ENCODE measurements at places on chromosomes 11 and 22. TPM values are rescaled to one million over a fixed set of nuclear protein-coding genes. Genes with fewer than 3 reads are reported as not detected.

Gene MS4A4A
- not detected for total RNA-seq

Gene CRKL
- total RNA-seq: 56.0 TPM

Gene SYVN1
- 57.1 TPM for total RNA-seq

Gene RTN3
- 117 TPM for total RNA-seq

Gene MAJIN
- not detected for total RNA-seq

Gene OR2D2
- not detected for total RNA-seq

Gene OR8U1
- total RNA-seq: not detected

Gene GLYATL2
- 0.24 TPM for total RNA-seq

Gene OR8G1
- not detected for total RNA-seq

Gene BACE1
- 75.0 TPM for total RNA-seq

Gene CAVIN3
- total RNA-seq: 30.7 TPM

DNA sequence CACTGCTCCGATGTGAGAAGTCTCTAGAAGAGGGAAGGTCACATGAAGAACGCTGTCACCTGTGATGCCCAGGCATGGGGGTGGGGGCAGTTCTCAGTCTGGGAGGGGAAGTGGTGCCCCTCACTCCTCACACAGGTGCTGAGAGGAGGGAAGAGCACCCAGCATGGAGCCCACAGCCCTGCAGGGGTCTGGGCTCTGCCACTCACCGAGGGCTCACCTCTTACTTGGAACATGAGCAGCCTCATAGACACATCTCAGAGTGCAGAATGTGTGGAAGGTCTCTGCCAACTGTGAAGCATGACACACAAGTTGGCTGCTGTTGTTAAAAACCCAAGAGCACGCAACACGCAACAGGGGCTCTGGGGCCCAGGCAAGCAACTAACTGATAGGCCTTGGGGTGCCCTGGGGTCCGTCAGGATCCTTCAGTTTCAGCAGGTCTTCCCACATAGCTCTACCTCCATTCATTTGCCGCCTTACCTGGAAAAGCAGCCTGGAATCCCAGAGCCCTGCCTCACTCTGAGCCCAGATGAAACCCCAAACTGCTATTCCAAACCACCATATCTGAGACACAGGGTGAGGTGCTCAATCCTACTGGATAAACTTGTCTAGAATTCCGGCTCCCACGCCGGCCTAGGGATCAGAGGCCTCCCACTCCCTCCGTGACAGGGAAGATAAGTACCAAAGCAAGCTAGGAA is 17.5 kb upstream of the TMPRSS4 start:
- no peak for DNase-seq

GRCh38 chr22:45344334-45344733 is 34.6 kb downstream of the FAM118A start:
- DNase-seq: no peak

DNA sequence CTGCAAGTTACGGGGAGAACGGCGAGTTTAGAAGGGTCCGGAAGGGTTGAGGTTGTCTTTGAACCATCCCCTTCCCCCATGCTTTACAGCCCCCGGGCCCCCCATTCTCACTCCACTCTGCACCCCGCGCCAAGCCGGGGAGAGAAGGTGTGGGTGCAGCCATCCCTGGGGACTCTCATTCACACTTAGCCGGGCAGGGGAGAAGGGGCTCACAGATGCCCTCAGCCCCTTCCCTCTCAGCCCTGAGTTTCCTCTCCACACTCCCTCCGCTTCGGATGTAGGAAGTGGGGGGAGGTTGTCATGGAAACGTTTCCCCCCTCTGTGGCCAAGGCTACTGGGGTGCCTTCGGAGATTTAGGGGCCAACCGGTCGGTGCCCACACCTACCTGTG is 334 bp downstream of the CADM1 start:
- no peak for DNase-seq

DNA sequence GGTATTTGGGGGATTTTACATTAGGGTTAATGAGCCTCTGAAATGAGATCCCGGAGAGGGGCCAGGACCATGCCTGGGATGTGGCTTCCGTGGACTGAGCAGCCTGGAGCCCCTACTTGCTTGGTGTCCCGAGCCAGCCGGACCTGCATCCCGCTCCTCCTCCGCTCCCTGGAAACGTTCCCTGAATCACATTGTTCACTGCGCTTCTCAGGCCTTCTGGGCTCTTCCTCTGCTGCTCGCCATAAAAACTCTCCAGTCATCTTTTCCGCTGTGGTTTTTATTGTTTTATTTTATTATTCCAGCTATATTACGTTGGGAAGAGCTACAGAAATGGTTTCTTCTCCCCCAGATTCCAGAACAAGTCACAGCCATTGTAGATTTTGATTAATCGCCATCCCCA is 13.3 kb upstream of the KCNQ1OT1 start:
- DNase-seq: no peak

DNA sequence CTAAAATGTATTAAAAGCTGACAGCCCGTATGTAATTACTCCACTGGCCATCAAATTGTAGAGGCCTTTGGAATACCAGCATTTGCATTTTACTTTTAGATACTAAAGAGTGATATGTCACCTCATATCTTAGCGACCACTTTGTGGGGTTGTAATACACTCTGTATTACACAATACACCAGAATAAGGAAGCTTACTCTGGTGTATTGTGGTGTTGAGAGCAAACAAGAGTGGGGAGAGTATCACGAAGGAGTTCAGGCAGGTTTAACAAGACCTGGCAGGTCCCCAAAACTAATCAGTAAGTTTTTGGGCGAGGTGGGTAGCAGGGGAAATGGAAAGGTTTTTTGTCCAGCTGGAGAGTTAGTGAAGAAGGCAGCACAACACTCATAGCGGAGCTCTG is 3.2 kb downstream of the NUP50 start:
- no peak for DNase-seq

DNA sequence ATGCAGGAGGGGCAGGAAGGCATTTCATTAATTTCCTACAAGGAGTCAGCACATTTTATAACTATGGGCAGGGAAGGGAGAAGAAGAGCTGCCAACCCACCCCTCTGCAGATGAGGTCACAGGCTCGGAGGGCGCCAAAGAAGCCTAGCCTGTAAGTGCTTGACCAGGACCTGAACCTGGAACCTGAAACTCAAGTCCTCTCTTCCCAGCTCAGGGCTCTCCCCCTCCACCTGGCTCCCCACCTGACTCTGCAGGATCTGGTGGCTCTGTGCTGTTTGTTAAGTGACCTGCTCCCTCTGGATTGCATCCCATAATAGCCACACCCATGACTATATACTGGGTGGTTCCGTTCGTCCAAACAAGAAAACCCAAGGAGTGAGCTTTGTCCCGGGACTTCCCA is 27.3 kb downstream of the SCGB1A1 start:
- DNase-seq: no peak

GRCh38 chr22:33691057-33691630 is 229.1 kb downstream of the LARGE1 start:
- no peak for DNase-seq

DNA sequence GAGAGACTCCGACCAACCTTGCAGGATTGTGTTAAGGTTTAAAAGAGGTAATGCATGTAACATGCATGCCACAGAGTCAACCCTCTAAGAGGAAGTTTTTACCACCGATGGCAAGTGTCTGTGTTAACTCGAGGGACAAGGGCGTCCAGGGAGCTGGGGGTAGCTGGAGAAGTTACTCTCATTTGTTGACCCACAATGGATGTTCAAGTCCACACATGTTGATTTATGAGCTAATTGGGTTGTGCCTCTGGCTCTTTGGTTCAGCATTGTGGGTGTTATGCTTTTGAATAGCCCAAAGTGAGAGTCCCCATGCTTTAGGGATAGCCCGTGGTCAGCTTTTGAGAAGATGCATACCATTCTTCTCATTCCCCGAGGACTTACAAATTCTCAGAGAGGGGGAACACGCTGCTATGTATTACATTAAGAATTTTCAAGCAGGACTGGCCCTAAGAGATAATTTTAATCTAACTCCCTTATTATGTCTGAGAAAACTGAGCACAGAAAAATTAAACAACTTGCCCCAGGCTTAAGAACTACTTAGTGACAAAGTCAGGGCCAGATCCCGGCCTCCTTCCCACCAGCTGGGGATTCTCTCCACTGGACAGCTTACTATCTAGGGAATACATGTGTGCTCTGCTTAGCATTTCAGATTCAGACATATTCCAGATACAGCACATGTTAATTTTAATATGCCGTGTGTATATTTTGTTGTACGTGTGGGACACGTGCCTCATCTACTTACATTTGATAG is 5.2 kb upstream of the PLET1 start:
- DNase-seq: no peak

DNA sequence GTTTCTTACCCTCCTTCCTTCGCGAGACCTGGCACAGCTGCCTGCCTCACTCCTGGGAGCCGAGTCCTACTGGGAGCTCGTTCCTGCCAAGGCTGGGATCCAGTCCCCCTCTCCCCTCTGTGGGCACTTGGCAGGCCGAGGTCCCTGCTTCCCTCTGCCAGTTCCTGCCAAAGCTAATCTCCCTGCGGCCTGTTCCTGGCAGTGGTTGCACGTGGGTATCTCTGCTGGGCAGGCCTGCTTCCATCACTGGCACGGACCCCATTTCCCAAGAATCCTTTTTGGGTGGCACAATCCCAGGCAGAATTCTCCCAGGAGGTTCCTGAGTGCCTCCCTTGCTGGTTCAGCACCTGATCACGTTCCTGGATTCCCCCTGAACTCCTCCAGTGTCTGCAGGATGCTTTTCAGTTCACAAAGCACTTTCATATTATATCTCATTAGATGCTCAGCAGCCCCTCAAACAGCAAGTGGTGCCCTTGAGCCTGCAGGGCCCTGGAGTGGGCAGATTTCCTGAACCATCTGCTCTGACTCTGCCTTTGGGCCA is 96.5 kb downstream of the RRM1 start:
- DNase-seq: no peak

GRCh38 chr11:65932558-65932919 is 12.7 kb upstream of the TSGA10IP start:
- no peak for DNase-seq

DNA sequence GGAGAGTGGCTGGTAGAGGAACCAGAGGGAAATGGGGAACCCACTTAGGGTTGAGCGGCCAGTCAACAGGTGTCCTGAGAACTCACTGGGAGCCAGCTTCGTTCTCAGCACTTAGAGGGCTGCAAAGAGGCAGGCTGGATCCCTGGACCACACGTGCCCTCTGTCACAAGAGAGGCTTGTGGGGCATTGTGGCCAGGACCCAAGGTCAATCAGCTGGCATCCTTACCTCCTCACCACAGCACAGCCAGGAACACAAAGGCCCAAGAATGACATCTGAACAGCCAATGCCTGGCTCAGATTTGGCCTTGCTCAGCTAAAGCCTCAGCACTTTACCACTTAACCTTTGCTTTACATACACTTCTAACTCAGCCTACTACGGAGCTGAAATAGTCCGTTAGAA is 7.4 kb downstream of the MAPK8IP1 start:
- no peak for DNase-seq

DNA sequence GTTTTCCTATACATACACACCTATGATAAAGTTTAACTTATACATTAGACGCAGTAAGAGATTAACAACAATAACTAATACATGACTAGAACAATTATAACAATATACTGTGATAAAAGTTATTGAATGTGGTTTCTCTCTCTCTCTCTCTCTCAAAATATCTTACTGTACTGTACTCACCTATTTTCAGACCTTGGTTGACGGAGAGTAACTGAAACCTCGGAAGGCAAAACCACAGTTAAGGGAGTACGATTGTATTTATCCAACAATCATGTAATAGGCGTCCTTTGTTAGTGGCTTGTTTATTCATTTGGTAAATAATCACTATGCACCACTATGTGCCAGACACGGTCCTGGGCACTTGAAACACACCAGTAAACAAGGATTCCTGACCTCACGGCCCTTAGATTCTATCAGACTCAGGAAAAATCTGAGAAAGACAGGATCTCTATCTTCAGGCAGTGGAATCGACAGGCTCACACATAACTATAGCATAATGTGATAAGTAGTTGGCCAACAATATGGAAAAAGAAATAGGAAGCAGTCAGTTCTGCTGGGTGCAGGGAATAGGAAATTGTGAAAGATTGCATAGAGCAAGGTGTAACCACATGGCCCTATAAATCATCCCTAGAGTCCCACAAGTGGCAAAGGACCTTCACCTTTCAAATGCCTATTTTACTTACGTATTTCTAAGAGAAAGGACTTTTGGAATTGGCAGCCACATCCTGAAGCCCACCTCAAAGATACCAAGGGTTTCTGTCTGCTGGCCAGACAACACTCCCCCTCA is 12.0 kb downstream of the ETS1 start:
- no peak for DNase-seq

DNA sequence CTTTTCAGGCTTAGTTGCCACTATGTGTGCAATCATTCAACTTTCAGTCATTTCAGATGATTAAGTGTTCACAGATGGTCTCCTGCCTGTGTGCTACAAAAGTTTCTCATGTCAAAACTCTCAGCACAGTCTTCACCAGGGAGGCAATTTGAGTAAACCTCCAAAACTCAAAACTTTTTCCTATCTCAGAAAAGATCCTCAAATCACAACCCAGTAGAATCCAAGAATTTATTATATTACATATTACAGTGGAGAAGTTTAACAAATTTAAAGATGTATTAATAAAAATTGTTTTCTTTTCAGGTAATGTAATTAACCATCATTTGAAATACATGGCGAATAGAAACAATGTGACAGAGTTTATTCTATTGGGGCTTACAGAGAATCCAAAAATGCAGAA is at the start of gene OR4C13:
Gene OR4C13 (plus strand): TSS at position 301 of the 400 bp plus-strand sequence. CDS start 32 bp downstream, at position 333.
- DNase-seq: no peak

- no peak for DNase-seq
Measured at GRCh38 chr11:81787584-81788049, 946.0 kb downstream of the FAM181B start.

GRCh38 chr11:60641940-60642339 is 57.5 kb upstream of the MS4A8 start:
- no peak for DNase-seq

DNA sequence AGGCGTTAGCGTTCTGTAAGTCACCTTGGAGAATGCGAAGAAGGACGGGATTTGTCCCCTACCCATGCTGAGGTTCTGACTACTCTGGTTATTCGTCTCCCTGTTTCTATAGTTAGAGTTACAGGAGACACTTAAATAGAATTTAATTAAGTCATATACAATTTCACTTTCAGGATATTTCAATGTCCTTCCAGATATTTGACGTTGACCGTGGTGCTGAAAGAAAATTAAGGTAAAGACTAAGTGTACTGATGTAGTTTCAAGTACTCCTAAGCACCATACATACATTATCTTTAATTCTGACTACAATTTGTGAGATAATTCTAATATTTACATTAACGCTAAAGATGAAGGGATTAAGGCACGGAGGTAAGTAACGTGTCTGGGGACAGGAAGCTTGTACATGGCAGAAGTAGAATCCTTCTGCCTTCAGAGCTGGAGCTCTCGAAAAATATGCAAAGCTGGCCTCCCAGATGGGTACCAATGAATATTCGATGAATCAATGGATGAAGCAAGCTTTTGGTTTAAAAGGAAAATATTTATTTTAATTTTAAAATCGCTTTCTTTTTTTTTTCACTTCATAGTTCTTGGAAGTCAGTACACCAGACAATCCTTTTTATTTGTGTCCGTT is 539 bp upstream of the SLC36A4 start:
- no peak for DNase-seq

- DNase-seq: no peak
Measured at GRCh38 chr11:2366276-2366675, 10.8 kb upstream of the CD81 start.

- DNase-seq: no peak
Measured at GRCh38 chr11:25309818-25310217, 813.0 kb downstream of the LUZP2 start.

GRCh38 chr11:111082664-111083063 is 162.9 kb upstream of the POU2AF2 start:
- DNase-seq: no peak

GRCh38 chr22:30046716-30047363 is 33.4 kb upstream of the HORMAD2 start:
- DNase-seq: peak; percentile 68

Data from osteocyte (in vitro differentiated cells).